ENCODE measurements at places on chromosomes 16 and 17.

- DNase-seq = no peak
Observed at GRCh38 chr16:89153848-89154271, 17.7 kb upstream of the CDH15 start.

DNA sequence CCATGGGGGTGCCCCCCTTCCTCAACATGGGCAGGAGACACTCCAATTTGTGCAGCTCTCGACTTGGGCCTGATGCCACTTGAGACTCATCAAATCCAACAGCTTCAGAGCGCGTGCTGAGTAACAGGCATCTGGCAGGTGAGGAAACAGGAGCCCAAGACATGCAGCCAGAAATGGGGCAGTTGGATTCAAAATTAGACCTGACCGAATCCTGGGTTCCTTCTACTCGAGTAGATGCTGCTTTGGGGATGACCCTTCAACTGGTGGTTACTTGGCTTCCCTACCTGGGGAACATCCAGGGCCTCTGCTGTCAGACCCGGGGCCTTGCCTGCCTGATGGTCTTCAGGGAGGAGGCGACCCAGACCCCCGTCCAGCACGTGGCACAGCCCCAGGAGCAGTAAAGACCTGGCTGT lies 488 bp upstream of the NTN3 start:
- DNase-seq = no peak

GRCh38 chr17:17978481-17979424 lies 6.1 kb downstream of the DRC3 start:
- no peak for DNase-seq

GRCh38 chr16:4319454-4320421 lies 3.9 kb downstream of the GLIS2 start:
- no peak for DNase-seq

DNA sequence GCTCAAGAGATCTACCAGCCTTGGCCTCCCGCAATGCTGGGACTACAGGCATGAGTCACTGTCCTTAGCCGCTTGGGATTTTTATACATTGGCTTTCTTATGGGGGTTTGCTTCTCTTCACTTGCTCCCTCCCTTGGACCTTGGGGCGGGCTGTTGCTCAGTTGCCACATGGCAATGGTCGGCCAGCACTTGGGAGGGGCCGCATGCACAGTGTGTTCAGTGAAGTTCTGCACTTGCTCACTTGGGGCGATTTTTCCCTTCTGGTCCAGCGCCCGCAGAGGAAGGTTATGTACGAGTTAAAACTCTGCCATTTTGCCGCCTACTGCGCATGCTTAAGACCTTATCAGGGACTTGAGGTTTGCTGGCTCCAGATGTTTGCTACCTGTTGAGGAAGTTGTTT lies 1367.6 kb upstream of the CDH8 start:
- DNase-seq = no peak

- DNase-seq = peak; percentile 21
Observed at GRCh38 chr16:12574721-12575120, 229.0 kb downstream of the CPPED1 start.

- no peak for DNase-seq
Observed at GRCh38 chr16:80100846-80101451, 439.8 kb upstream of the DYNLRB2 start.

DNA sequence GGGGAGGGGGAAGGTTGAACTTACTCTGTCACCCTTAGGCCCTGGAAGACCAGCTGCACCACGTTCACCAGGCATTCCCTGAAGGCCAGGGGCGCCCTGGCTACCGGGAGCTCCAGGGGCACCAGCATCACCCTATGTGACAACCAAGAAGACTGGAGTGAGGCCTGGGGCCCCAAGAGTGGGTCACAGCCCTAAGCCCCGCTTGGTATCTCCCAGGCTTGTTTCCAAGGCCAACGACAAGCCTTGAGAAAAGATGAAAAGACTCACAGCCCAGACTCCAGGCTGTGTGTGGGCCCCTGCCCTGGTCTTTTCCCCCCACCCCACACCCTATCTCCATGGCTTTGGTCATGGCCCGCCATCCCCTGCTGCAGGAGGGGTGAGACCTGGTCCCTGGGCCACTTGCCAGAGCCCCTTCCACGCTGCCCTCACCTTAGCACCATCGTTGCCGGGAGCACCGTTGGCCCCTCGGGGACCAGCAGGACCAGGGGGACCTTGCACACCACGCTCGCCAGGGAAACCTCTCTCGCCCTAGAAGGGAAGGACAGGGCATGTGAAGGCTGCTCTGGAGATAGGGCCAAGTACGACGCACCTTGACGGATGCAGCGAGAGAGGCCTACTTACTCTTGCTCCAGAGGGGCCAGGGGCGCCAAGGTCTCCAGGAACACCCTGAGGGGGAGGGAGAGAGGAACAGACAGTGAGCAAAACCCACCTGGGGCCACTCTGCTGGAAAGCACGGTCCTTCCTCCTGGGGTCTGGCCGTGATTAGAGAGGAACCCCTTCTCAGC lies 9.9 kb downstream of the COL1A1 start:
- no peak for DNase-seq

GRCh38 chr16:28003923-28004322 lies 59.6 kb downstream of the GSG1L start:
- DNase-seq = no peak

GRCh38 chr17:36597226-36597625 lies 4.2 kb upstream of the MRM1 start:
- DNase-seq = no peak

DNA sequence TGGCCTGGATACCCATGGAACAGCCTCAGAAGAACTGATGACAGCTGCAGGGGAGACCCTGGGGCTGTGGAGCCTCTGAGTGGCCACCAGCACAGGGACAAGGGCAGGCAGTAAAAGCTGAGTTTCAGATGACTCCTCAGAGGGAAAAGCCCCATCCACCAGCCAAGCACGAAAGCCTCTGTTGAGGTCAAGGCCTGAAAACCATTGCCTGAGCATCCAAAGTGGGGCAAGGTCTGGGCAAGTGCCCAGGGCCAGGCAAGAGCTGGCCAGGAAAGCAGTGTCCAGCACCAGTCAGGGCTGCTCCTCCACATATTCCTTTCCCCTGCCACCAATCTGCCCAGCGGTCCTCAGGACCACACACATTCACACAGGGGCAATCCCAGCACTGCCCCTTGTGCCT lies 16.4 kb downstream of the ATP6V0D1 start:
- DNase-seq = no peak

GRCh38 chr17:19322861-19323260 lies 39.7 kb downstream of the B9D1 start:
- DNase-seq = no peak

DNA sequence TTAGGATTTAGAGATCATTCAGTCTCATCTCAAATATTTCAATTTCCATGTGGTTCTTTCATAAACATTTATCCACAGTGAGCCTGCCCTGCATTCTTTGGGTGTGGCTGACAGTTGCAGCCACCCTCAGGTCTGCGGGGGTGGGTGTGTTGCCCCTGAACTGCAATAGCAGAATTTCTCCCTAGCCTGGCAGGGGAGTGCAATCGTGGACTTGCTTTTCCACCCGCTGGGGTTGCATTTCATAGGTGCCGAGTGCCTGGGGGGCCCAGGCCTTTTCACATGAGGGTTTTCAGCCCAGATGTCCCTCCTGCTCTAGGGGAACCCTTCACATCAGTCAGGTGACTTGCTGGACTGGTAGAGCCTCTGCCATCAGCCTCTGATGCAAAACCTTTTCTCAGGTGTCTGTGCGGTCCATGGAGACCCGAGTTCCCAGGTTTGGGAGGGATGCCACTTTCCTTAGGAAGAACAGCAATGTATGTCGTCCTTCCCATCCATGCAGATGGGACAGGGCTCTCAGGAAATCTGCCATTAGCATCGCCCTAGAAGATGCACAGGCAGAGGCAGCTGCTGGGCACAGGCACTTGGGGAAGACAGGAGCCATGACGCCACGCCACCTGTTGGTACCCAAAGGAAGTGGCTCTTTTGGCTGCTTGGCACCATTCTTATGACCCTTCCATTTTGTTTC lies 2.4 kb upstream of the USP36 start:
- no peak for DNase-seq

DNA sequence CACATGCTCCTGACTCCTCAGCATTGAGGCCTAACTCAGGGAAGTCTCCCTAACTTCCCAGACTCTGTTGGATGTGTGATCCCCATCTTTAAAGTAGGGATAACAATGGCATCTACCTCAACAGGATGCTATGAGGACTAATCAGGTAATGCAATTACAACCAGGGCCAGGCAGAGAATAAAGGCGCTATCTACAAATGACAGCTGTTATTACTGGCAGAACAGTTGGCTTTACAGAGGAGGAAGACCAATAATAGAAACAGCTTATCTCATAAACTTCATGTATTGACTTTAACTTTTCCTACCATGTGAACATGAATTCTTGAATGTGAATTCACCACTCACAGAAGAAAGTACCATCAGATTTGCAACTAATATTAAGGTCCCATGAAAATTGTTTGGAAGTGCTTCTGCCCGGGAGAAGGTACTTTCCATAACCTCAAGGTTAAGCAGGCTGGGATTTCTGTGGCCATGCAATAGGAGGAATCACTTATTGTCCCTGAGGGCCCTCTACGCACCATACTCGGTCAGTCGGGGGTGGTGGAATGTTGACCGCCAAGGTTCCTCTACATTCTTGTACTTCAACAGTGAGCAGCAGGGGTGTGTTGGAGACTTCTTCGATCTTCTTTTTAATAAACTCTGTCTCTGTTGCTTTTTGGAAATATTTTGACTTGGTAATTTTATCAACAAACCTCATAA lies 22.6 kb upstream of the ERN1 start:
- no peak for DNase-seq

DNA sequence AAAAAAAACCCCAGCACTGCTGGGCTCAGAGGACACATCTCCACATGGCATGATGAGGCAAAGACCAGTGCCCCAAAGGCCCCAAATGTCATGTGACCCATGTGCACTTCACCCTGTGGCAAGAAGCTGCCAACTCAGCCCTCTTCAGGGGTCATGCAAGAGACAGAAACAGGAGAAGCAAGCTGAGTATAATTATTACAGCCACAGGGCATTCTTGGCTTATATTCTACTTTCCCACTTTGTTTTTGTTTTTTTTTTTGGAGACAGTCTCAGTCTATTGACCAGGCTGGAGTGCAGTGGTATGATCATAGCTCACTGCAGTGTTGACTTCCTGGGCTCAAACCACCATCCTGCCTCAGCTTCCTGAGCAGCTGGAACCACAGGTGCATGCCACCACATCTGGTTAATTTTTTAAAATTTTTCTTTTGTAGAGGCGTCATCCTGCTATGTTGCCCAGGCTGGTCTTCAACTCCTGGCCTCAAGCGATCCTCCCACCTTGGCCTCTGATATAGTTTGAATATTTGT lies 32.7 kb upstream of the LITAF start:
- no peak for DNase-seq

GRCh38 chr17:75822800-75823166 lies 21.4 kb downstream of the UNC13D start:
- DNase-seq = no peak

GRCh38 chr17:18987230-18987610 lies 17.3 kb downstream of the FAM83G start:
- no peak for DNase-seq

DNA sequence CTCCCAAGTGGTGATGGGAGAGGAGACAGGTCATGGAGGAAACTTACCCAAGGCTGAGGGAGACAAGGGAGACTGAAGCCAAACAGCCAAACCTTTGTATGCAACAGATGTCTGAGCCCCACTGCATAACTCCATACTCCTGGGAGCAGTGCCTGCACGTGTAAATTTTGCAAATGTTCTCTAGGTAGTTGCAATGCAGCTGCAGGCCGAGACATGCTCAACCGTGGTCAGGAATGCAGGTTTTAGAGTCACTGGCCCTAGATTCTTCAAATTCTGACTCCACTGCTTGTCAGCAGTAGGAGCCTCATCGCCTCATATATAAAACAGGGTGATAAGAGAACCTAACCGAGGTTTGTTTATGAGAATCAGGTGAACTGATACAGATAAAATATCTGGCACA lies 11.5 kb downstream of the DYNLRB2 start:
- no peak for DNase-seq

- DNase-seq = no peak
Observed at GRCh38 chr16:65937455-65937854, 429.0 kb upstream of the CDH5 start.

Measured in sciatic nerve (tissue), 2 donors.